ENCODE measurements at places on chromosomes 12 and 14.
A peak's percentile ranks its signal among the peaks of the same experiment; 100 is the strongest.

DNA sequence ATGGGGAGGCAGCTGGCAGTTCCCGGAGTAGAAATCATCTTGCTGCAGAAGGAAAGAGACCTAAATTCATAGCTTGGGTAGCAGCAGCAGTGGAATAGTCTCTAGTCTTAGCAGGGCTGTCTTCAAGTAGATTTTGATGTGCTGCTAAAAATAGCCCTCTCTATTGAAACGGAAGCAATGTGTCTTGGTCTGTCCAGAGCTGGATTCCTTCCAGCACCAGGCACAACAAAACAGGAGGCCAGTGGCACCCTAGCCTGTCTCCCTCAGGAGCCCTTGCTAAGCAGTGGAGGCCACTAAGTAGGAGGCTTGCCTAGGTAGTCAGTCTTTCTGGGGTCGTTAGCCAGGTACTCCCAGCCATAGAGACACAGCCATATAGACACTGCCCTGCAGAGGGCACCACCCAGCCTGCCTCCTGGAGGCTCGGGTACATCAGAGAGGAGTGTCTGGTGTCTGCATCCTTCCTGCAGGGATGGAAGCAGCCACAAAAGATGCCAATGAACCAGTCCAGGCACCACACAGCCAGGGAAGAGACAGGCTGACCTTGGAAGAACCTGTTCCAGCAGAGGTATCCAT lies 97.5 kb downstream of the CRACR2A start:
- no peak for DNase-seq

- peak; percentile 18 for DNase-seq
Measured at GRCh38 chr12:43332977-43333640, 218.9 kb downstream of the ADAMTS20 start.

DNA sequence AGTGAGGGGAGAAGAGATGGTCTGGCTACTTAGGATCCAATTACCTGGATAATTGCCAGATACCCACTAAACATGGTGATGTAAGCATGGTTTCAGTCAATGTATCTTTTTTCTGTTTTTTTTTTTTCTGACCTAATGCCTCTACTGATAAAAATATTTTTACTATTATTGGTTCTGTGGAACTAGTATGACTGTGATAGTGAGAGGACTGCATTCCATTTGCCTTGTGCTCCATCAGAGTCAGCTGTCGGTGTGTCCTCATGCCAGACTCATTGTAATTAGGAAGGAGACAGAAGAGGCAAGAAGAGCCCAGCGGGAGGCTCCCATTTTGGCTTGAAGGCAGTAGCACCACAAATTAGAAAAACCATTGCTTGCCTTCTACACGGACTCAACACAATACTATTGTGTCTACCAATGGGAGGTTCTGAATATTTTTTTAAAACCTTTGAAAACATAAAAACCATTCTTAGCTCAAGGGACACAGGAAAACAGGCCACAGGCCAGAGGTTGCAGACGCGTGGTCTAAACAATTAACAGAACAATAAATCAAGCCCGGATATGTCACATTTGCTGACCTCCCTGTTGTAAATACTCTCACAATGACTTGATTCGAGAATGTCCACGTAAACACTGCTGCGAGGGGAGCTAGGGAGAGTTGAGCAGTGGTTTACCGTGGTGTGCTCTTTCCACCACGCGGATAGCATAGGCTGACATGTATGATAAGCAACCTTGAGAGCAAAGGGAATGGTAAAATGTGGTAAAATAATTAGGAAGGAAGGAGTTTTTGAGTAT lies 13.5 kb upstream of the DCP1B start:
- DNase-seq = no peak

DNA sequence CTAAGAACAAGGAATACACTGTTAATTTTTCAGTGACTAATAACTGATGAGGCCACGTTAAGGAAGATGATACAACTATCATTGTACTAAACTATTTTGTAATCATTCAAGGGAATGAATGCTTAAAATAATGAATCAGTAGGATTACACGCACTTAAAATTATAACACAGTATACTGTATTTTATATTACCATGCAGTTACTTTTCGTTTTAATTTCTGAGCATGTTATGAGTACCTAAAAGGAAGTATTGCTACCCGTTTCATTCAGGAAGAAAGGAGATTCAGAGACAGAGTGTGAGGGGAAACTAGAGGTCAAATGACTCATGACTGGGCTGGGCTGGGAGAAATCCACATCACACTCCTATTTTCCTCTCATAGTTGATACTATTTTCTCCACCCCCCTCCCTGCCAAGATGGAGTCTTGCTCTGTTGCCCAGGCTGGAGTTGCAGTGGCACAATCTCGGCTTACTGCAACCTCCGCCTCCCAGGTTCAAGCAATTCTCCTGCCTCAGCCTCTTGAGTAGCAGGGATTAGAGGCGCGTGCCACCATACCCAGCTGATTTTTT lies 202.0 kb downstream of the PPM1H start:
- DNase-seq = no peak

- no peak for DNase-seq
Measured at GRCh38 chr14:104435147-104436046, 144.2 kb upstream of the C14orf180 start.

DNA sequence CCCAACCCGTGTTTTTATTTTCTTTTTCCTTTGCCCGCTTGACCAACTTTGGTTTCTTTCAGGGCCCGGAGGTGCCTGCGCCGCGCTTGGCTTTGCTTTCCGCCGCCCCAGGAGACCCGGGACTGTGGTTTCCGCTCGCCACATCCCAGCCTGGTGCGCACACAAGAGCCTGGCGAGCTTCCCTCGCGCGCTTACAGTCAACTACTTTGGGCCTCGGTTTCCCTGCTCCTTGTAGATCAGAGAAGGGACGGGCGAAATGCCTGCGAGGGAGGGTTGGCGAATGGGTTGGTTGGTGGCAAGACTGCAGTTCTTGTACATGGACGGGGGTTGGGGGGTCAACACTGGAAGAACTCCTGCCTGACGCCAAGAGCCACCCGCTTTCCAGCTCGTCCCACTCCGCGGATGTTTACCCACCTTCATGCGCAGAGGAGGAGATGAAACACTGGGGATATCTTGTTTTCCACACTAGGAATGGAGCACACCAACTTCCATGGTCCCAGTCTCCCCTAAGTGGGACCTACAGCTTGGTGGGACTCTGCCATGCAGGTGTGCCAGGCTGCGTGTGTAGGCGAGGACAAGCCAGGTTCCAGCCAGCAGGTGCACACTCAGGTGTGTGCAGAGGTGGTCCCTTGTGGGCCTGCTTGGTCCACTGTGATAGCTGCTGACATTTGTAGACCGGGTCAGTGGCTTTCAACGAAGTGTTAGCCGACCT lies 16.6 kb upstream of the TBX3 start:
- no peak for DNase-seq
